NCI-H2081 treated with DMSO at 0.1 percent for 48 hours (cell line): ENCODE measurements at places on chromosomes 12 and 14.

GRCh38 chr12:52631676-52632459 lies 13.5 kb upstream of the KRT73 start:
- DNase-seq = no peak

DNA sequence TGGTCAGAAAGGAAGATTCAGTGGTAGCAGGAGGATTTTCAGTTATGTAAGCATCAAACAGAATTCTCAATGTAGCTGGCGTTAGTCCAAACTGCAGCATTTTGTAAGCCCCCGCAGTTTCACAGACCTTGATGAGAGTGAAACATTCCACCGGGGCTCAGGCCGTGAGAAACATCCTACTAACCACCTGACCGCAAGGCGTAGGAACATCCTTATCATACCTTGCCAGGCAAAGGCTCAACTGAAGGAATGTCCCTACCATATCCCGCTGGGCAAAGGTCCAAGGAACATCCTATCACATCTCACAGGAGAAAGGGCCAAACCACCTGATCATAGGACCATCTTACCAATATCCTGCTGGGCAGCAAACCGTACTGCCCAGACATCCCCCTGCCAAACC lies 624.8 kb upstream of the TMEM132C start:
- no peak for DNase-seq

- DNase-seq = no peak
These were observed 67.7 kb upstream of the PTHLH start for GRCh38 chr12:28040246-28040645.

DNA sequence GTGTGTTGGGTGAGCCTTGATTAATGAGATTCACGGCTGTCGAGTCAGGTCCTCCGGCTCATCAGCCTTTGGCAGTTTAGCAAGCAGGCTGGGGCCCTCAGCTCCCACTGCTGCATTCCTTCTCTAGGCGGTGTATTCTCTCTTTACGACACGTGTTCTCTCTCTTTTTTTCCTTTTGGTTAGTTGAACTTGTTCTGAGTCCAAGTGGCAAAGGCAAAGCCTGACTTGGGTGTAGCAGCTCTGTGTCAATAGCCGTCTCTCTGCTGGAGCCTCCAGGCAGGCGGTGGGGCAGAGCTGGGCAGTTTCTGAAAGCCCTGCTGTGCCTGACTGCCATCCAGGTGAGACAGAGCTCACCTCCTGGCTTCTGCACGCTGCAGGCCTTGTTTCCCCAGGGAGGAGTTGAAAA lies 46.6 kb downstream of the SUSD6 start:
- peak; percentile 57 for DNase-seq

- peak; percentile 74 for DNase-seq
These were observed 104.0 kb downstream of the NCOR2 start for GRCh38 chr12:124463341-124463921.

DNA sequence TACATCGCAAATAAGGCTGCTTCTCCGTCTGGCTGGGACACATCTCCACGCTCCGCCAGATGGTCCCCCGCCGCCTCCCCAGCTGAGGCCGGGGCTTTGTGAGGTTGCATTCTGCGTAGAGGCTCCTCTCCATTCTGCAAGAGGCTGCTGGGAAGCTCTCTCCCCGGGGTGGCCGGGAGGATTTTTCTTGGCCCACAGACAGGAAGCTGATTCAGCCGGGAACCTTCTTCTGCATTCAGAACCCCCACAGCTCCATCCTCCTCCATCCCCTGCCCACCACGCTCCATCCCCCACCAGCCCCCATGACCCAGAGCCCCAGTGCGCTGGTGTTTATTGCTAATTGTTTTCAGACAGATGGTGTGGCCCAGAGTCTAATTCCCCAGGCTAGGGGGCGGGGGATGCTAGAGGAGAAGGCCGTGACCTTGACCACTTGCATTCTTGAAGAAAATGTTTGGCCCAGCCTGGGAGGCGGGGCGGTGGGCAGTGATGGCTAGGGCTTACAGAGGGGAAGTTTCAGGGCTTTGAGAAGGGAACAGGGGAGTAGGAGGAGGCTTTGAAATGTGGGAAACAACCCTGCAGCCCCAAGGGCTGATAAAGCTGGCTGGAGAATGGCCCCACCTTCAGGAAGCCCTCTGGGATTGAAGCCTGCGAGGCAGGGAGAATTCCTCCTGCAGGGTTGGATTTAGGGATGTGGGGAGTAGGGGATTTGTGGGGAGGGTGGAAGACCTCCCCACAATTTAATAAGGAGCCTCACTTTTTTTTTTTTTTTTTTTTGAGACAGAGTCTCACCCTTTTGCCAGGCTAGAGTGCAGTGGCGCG lies 88.5 kb upstream of the NCOR2 start:
- DNase-seq = no peak

- no peak for DNase-seq
These were observed 25.4 kb upstream of the CPM start for GRCh38 chr12:68958322-68958721.

GRCh38 chr12:117889098-117889497 lies 79.7 kb downstream of the KSR2 start:
- no peak for DNase-seq

DNA sequence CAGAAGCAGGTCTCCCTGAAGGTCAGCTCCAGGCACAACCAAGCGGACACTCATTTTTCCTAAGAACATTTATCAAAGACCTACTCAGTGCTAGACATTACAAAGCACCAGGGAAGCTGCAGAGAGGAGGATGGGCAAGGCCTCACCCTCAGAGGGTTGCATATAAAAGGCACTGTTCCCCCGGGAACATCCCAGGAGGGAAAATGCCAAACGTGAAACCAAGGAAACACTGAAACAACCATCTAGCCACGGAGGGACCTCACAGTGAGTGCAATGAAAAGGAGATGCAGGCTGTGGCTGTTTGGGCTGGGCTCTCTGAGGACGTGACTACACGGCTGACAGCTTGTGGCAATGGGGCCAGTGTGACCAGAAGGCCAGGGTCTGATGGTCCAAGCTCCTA lies 117.4 kb upstream of the VASH1 start:
- no peak for DNase-seq

- no peak for DNase-seq
These were observed 1.1 kb downstream of the PDE3A start for GRCh38 chr12:20369305-20370013.

DNA sequence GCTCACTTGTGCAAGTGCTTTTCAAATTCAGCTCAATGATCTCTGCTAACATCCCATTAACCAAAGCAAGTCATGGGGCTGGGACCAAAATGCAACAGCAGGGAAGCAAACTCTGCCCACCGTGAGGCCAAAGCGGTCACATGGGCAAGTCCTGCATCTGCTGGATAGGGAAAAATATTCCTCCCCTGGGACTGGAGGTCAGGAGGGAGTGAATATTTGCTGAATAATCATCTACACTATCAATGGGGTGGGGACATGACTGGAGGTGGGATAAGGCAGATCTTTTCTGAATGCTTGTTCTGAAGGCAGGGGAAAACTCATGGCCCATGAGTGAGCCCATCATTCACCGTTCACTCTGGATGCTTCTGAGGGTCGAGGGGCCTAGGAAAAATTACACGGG lies 45.1 kb upstream of the VRK1 start:
- DNase-seq = no peak

DNA sequence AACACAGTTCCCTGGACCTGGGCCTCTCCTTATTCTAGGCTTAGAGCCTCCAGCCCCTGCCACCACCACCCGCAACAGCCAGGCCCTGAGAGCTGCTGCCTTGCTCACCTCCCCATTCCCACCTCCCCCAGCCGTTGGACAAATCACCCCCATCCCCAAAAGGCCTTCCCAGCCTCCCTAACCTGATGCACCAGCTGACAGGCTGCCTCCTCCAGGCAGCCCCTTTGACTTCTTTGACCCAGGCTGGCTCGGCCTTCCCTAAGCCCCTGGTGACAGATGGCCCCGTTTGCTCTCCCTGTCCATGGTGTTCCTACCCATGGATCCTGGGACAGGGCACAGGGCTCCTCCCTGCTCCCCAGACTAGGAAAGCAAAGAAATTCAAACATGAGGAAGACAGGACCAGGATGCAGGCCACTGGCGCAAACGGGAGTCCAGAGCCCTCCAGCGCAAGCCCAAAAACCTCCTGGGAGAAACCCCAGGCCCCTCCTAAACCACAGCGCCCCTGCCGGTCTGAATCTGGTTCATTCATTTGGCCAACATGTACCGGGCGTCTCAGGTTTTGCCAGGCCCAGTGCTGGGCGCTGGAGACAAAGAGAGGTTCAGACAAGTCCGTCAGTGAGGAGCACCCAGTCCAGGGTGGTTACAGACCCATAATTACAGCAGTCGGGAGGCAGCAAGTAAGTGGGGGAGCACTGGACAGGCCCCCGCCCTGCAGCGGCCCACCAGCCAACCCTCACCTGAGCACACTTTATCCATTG lies 2.4 kb downstream of the AKT1 start:
- no peak for DNase-seq

GRCh38 chr12:4997939-4998338 lies 45.7 kb upstream of the KCNA5 start:
- DNase-seq = no peak

DNA sequence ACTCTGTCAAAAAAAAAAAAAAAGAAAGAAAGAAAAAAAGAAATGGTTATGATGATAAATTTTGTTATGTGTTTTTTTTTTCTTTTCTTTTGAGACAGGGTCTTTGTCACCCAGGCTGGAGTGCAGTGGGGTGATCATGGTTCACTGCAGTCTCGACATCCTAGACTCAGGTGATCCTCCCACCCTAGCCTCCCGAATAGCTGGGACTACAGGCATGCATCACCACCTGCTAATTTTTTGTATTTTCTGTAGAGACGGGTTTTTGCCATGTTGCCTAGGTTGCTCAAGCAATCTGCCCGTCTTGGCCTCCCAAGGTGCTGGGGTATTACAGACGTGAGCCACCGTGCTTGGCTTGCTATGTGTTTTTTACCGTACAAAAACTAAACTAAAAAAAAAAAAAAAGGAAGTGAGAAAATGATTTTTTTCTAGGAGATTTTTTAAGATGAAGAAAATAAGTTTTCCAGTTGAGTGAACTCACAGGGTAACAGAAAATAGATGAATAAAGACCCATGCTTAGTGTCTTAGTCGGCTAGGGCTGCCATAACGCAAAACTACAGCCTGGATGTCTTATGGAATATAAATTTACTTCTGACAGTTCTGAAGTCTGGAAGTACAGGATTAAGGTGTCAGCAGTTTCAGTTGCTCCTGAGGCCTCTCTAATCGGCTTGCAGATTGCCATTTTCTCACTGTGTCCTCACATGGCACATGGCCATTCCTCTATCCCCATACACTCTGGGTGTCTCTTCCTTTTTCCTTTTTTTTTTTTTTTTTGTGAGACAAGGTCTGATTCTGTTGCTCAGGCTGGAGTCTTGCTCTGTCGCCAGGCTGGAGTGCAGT lies 13.2 kb upstream of the APOF start:
- DNase-seq = no peak

DNA sequence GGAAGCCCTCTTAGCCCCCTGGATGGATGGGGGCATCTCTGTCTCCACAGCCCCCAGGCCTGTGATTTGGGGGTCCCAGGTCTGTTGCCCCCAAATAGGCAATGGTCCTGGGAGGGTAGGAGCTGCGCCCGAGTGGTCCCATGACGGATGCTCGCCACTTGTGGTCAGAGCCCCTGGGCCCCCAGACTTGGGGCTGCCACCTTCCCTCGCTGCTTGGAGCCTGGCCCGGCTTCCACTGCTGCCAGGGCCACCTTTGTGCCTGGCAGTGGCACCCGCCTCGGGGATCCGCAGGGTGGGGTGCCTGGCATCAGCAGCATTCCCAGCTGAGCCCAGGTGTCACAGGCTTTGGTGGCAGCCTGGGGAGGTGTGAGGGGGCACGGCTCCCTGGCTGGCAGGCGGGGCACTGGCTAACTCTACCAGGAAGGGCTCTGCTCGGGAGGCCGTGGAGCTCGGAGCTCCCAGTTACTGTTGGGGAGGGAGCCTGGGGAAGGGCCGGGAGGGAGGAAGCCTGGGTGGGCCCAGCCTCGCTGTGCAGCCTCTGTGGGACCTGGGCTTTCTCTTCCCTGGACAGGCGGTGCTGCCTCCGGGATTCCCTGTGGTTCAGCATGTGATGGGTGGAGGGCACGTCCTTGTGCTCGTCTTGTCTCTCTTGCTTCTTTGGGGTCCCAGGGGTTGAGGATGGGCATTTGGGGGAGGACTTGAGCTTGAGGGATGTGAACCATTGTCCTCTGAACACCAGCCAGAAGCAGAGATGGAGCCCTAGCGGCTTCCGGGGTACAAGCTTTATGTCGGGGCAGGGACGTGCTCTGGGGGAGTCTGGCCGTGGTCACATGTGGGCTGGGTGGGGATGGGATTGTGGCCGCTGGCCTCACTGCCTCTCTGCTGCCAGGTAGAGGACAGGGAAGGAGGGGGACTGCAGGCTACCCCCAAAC lies 5.4 kb downstream of the KIF26A start:
- DNase-seq = no peak

DNA sequence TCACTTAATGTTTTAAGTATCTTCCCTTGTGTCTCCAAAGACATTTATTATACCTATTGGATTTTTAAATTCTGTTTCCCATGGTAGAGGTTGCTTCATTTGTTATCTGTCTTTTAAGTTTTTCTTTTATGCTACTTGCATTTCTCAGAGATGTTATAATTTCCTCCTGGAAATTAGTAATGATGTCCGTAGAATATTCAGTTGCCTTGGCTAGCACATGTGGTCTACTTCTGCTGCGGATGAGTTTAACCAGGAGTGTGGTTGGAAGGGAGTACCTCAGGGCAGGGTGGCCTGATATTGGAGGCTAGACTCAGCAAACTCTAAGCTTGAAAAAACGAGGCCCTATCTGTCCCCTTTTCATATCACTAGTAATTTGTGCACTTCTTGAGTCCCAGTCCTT lies 8.8 kb upstream of the EVL start:
- no peak for DNase-seq

- no peak for DNase-seq
These were observed 2.5 kb downstream of the LACRT start for GRCh38 chr12:54631988-54632728.

DNA sequence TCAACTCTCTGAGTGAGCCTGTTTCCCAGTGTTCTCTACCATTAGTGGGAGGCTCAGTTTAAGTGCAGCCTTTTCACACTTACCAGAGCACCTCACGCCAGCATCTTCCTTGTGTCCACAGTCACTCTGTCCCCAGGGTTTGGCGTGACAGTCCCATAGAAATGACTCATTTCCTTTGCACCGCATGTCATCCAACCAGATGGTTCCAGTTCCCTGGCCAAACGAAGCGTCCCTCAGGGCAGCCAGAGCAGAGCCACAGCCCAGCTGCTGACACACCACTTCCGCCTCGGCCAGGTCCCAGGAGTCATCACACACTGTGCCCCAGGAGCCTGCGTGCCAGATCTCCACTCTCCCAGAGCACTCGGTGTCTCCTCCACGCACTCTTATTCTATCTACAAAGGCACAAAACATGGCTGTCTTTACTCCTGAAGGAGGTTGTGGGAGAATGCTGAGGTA lies 65.4 kb downstream of the ACSM4 start:
- DNase-seq = no peak

GRCh38 chr14:56972948-56973347 lies 162.7 kb upstream of the OTX2 start:
- no peak for DNase-seq

GRCh38 chr12:54024581-54025305 lies 3.5 kb upstream of the HOXC6 start:
- no peak for DNase-seq

- no peak for DNase-seq
These were observed 3.7 kb downstream of the ABHD12B start for GRCh38 chr14:50875359-50876070.

- peak; percentile 55 for DNase-seq
These were observed 1.6 kb upstream of the CEBPE start for GRCh38 chr14:23120541-23121251.
